Activated CD4-positive, alpha-beta T cell treated with anti-CD3 and anti-CD28 coated beads, Interleukin-2, amount 10 ng/mL, durations not matched to agents 24 days and 14 days (primary cell): ENCODE measurements at places on chromosomes 6 and 20. TPM values are rescaled to one million over a fixed set of nuclear protein-coding genes. Genes with fewer than 3 reads are reported as not detected.

Gene SLC17A1
- total RNA-seq = 0.28 TPM in 1 of 2 replicates, not detected in the other

DNA sequence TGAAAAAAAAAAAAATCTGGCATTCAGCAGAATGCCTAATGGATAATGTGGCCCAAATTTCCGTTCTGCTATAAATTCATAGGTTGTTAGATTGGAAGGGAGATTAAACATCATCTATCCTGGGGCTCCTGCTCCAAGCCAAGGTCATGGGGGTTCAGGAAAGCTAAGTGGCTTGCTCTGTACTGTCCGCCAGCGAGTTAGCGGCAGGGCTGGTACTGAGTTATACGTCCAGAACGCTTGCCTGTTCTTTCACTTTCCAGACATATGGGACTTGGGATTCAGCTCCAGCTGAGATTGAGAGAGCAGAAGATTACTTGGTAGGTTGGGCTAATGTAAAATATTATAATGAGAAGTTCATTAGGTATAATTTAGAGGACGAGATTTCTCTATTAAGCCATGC lies 858 bp downstream of the RWDD1 start:
- peak; percentile 71 for DNase-seq
- peak overlapping the region; percentile 95 for H3K4me3 ChIP-seq
- peak overlapping the region; percentile 96 for H3K27ac ChIP-seq
- H3K4me1 ChIP-seq = peaks cover 30% of the 10 kb centered on the region

DNA sequence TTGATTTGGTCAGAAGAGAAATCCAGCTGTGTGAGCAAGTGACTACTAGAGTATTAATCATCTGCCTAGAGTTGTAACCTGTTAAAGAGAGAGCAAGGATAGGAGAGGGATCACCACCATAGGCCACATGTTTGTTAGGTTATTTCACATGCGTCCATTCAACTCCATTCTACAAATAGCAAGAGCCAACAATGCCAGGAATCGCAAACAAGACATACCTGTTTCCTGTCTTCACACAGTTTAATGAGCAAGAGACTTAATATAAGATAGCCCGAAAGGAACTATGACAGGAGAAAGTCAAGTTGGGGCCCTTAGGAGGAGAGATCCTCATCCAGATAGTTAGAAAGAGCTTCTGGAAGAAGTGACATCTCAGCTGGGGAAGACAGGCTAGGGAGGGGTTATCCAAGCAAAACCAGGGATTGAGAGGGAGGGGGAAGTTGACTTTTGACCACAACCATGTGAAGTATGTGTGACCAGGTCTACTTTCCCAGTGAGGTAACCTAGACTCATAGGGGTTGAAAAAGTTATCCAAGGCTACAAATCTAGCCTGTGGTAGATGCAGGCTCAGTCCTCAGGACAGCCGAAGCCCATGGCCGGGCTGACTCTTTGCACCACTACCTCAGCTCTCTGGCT lies 147.4 kb downstream of the ALDH8A1 start:
- no peak overlapping the region for H3K27ac ChIP-seq
- H3K4me1 ChIP-seq = no peaks in the 10 kb centered on the region
- no peaks in the 10 kb centered on the region for H3K36me3 ChIP-seq
- peaks cover 15% of the 10 kb centered on the region for H3K27me3 ChIP-seq
- no peak for DNase-seq

GRCh38 chr6:162543221-162543620 lies 184.3 kb downstream of the PRKN start:
- H3K27ac ChIP-seq = no peak overlapping the region
- no peak overlapping the region for H3K4me3 ChIP-seq
- H3K36me3 ChIP-seq = no peaks in the 10 kb centered on the region
- H3K27me3 ChIP-seq = no peaks in the 10 kb centered on the region
- DNase-seq = no peak
